ENCODE measurements at places on chromosomes 5 and 9. TPM values are rescaled to one million over a fixed set of nuclear protein-coding genes. Genes with fewer than 3 reads are reported as not detected.

- no peak for DNase-seq
Measured at GRCh38 chr5:180807046-180807445, 4.4 kb upstream of the MGAT1 start.

DNA sequence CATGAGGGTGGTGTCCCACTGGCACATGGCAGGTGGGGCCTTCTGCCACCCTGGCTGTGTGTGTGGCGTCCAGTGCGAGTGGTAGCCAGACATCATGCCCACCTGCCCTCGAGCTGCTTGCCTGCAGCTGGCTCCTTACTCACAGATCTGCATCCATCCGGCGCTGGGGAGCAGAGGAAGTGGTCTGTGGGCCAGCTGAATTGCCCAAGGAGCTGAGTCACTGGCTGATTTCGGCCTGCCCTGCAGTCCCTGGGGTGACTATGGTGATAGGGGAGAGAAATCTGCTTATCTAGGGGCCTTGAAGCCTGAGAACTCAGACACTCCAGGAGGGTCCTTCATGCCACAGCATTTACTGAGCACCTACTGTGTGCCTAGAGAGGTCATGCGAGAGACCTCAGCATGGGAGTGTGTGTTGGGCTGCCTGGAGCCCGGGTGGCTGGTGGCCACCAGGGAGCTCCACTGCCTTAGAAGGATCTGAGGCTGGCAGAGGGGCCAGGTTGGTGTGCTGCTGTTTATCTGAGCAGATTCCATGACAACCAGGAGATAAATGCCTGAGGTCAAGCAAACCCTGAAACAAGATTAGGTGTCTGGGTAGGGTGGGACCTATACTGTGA, 57.1 kb downstream of the SLC22A5 start:
- DNase-seq = peak; percentile 92

GRCh38 chr9:96413302-96414221, 4.6 kb downstream of the ZNF367 start:
- no peak for DNase-seq

DNA sequence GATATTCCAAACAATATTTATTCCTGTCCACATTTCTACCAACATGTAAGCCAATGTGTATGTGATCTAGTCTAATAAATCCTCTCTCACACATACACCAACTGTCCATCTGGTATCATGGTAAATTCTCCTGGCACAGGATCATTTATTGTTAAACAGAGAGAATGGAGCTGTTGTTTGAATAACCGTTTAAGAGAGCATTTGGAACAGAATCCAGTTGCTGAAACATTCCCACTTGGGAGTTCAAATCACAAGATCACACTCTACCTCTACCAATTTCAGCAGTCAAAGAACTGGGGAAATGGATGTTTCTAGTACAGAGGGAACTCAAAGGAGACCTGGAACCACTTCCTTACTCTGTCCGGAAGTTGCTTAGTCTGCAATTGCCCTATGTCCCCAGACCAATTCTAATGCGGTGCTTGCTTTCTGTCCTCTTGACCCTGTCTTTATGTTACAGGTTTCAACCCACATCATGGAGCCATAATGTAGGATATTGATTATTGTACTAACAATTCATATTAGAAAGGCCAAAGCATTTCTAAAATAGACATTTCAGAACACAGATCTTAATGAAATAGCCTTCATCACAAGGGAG, 488.4 kb downstream of the SEMA5A start:
- no peak for DNase-seq

DNA sequence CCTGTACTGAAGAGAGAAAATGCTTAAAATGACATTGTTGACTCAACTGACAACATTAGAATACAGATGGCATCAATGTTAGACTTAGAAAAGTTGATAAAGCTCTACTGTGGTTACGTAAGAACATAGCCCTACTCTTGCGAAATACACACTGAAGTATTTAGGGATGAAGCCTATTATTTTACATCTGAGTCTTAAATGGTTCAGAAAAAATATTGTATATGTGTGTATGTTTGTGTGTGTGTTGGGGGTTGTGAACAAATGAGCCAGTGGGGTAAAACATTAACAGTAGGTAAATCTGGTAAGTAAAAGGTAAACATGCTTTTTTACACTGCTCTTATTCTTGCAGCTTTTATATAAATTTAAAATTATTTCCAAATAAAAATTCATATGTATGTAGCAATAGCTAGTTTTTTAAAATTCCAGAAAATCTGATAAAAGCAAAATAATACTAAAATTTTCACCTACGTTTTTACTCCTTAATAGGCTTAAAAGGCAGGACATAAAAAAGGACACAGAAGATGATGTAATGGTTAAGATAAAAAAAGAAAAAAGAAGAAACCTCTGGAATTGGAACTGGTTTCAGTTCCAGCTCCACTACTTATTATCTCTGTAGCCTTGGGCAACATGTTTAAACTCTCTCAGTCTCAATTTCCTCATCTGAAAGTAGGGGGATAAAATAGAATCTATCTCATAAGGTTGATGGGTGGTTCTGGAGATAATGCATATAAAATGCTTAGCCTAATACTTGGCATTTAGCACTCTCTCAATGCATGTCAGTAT, 44.3 kb downstream of the GARNL3 start:
- no peak for DNase-seq

DNA sequence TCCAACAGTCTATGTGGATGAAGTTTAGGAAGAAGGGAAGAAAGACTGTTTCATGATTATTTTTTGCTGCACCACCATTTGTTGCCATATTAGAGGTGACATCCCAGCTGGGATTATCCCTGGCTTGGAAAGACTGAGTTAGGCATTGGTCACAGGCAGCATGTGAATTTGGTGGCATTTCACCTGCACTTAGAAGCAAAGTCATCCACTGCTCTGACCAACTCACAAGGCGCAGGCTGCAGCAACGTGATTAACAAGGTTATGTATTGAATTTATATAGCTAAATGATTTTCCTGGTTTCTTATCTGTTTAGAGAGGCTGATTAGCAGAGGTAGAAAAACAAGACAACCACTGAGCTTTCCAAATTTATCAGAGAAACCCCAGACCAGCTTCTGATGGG, 2.7 kb downstream of the FYB1 start:
- DNase-seq = no peak

GRCh38 chr9:13508681-13509080, 229.2 kb upstream of the MPDZ start:
- DNase-seq = no peak

- peak; percentile 82 for DNase-seq
Measured at GRCh38 chr9:100426530-100427365, at the start of gene MSANTD3. TSS of gene MSANTD3 (plus strand) at chr9:100427143. CDS start at chr9:100441939, 14,796 bp downstream.

DNA sequence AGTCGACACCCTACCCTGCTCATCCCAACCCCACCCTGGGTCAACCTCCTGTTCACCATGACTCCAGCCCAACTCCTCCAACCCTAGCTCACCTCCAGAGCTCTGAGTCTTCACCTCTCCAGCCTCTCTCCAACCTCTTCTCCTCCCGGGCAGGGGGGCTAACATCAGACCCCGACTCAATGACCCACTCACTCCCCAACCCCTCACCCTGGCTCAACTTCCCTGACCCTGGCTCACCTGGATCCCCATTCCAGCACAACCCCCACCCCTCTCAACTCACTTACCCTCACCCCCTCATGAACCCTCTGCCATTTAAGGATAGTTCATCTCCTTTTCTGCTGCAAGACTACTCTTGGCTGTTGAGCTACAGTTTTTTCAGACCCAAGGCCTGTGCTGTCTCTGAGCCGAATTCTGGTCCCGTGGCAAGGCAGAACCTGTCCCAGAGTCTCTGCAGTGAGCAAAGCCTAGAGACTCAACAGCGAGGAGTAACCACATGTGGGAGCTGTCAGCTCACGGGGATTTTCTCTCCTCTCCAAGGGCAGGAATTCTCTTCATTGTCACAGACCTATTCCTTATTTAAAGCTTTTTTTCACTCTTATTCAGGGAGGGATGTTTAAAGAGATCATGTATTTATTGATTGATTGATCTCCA, 29.8 kb downstream of the ANKRD33B start:
- DNase-seq = no peak

DNA sequence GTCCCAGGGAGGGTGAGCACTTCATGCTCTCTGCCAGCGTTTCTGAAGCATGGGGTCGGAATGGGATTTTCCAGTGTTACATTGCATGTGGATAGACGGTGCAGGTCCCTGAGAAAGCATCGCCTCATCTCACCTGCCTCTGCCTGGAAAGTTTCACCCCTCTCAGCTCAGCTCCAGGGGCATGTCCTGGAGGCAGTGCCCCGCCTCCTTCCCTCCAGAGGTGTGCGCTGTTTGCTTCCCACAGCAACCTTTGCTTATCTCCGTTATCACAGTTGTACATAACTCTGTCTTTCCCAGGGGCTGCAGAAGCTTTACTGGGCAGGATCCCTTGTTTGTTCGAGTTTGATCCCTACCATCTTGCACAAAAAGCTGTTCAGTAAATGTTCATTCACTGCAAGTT, 10.7 kb upstream of the CREBRF start:
- DNase-seq = no peak

DNA sequence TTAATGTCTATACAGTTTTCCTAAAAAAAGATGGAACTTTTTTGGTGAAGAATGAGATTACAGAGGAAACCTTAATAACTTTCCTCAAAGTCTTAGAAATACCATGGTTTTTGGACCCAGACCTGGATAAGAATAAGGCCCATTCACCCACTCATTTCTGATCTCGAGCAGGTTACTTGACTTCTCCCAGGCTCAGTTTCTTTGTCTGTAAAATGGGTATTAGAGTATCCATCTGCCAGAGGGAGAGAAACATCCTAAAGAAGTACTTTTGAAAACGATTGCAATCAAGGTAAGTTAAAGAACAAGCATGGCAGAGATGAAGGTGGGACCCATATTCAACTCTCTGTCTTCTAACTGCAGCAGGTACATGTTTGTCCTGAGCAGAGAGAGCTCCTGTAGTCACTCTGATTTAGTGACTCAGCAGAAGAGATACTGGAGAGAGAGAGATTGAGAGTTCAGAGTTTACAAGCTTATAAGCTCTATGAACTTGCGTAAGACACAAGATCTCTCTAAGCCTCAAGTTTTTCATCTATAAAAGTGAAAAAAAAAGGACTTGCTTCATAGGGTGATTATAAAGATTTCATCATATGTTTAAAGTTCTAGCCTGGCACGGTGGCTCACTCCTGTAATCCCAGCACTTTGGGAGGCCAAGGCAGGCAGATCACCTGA, 379.4 kb upstream of the SGCD start:
- DNase-seq = no peak

DNA sequence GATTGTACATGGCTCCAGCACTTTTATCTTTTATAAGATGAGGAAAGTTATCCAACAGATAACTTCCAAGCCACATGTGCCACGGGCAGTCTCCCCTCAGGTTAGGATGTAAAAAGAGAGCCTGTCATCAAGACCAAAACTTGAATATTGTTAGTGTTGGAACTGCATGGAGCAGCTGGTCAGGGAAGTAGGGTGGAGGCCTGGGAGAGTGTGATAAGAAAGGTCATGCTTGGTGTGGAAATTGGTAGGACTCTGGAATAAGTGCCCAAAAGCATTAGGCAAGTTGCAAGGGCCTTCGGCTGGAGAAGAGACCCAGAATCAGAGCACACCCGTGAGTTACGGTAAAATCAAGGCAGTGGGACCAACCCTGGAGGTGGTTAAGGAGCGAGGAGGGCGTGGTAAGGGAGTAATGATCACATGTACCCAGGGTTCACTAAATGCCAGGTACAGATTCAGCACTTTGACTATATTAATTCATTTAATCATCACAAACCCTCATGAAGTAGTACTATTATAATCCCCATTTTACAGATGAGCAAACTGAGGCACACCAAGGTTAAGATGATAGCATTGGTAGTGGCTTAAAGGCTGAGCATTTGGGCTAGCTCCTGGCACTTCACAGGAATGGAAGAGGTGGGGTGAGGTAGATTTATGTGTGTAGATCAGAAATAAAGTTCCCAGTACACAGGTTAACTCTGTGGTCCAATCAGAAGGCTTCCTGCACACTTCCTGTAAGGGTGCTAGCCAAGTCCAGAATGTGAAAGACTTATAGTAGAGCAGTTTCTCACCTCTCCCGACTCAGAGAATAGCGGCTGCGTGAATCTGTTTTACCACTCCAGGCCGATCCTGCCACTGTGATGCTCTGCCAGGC, 96.5 kb upstream of the ZNF608 start:
- DNase-seq = no peak

GRCh38 chr9:14215614-14216013, 98.3 kb downstream of the NFIB start:
- no peak for DNase-seq

- DNase-seq = no peak
Measured at GRCh38 chr5:98031926-98032325, 741.5 kb upstream of the RGMB start.

DNA sequence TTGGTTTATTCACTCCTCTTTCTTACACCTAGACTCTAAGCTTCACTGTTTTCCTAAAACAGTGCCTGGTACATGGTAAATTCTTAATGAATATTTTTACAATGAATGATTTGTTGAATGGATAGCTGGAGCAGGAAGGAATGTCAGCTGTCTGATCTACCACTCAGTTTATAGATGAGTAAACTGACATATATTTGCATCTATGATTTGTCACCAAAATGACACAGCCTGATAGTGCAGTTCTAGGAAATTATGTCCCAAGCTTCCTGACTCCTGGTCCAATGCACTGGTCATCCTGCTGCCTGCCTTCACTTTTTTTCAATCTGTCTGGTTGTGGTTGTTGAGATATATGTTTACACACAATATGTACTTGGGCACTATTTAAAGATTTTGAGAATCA, 651.7 kb upstream of the WWC1 start:
- DNase-seq = no peak

DNA sequence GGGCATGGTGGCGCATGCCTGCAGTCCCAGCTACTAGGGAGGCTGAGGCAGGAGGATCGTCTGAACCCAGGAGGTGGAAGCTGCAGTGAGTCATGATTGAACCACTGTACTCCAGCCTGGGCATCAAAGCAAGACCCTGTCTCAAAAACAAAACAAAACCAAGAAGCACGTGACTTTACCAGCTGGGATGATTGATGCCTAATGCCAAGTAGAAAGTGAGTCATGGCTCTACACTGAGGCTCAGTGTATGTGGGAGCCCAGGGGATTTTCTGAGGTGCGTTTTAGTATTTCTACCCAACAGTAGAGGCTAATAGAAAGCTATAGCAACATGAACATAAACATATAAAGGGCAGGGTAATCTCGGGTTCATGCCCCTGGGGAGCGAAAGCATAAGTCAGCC, 13.9 kb upstream of the BRD3OS start:
- no peak for DNase-seq

DNA sequence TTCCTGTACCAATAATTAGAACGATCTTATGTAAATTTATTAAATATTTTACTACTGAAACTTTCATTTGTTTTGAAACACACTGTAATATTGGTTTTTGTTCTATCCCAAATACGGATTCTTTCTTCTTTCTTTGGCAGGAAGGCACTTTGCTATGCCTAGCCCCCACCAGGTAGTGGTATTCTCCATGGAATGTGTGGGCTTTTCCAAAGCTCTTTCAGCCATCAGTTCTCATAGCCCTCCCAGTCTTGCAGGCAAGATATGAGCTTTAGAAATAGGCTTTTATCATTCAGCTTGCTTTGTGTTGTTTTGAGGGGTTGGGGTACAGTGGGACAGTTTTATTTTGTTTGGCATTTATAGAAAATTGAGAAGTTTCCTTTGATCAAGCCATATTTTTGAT, 107.5 kb downstream of the DMXL1 start:
- no peak for DNase-seq

The HACD4 gene
- 6.1 TPM for total RNA-seq

The SLCO6A1 gene
- total RNA-seq = not detected

The NFIB gene
- total RNA-seq = 59.7 TPM

The SLC4A9 gene
- total RNA-seq = 0.46 TPM

The PKD2L2 gene
- not detected for total RNA-seq

The ZFP37 gene
- 2.7 TPM for total RNA-seq

The SOX30 gene
- total RNA-seq = 0.22 TPM

The AJM1 gene
- total RNA-seq = 7.4 TPM

The SLC36A3 gene
- not detected for total RNA-seq

The TSSK1B gene
- 0.12 TPM for total RNA-seq

The ZNF346 gene
- total RNA-seq = 17.9 TPM

The LRRTM2 gene
- total RNA-seq = 0.60 TPM
